ENCODE measurements at places on chromosomes 13 and 19. TPM values are rescaled to one million over a fixed set of nuclear protein-coding genes. Genes with fewer than 3 reads are reported as not detected.

GRCh38 chr19:41325947-41326706 lies 16.2 kb downstream of the CCDC97 start:
- peaks cover 69% of the 10 kb centered on the region for H3K36me3 ChIP-seq
- DNase-seq: peak; percentile 30
- no peaks in the 10 kb centered on the region for H3K27me3 ChIP-seq
- peak overlapping the region; percentile 90 for H3K27ac ChIP-seq
- peaks cover 50% of the 10 kb centered on the region for H3K4me1 ChIP-seq
- peak overlapping the region; percentile 63 for H3K4me3 ChIP-seq

DNA sequence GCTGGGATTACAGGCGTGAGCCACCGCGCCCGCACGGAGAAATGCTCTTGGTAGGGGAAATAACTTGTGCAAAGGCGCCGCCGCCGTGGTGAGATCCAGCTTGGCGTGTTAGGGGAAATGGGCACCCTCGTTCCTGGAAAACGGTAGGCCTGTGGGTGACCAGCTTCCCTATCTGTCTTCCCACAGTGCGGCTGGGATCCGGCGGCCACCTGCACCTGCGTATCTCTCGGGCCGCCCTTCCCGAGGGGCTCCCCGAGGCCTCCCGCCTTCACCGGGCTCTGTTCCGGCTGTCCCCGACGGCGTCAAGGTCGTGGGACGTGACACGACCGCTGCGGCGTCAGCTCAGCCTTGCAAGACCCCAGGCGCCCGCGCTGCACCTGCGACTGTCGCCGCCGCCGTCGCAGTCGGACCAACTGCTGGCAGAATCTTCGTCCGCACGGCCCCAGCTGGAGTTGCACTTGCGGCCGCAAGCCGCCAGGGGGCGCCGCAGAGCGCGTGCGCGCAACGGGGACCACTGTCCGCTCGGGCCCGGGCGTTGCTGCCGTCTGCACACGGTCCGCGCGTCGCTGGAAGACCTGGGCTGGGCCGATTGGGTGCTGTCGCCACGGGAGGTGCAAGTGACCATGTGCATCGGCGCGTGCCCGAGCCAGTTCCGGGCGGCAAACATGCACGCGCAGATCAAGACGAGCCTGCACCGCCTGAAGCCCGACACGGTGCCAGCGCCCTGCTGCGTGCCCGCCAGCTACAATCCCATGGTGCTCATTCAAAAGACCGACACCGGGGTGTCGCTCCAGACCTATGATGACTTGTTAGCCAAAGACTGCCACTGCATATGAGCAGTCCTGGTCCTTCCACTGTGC lies 2.4 kb downstream of the GDF15 start:
- peak overlapping the region; percentile 76 for H3K4me3 ChIP-seq
- DNase-seq: peak; percentile 61

DNA sequence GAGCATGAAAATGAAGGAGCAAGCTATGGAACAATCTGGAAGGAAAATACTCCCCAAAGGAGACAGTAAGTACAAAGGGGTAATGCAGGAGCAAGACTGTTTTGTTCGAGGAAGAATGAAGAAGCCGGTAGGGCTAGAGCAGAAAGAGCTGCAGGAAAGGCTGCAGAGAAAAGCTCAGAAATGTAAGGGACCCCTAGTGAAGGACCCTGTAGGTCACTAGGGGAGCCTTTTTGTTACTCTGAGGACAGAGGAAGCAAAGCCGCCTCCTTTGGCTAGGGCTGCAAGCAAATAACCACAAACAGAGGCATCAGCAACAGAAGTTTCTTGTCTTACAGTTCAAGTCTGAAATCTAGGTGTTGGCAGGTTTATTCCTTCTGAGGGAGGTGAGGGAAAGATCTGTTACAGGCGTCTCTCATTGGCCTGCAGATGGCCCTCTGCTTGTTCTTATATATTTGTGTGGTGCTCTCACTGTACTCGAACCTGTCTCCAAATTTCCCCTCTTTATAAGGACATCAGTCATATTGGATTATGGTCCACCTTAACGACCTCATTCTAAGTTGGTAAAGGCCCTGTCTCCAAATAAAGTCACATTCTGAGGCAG lies 362.3 kb downstream of the COG6 start:
- no peak overlapping the region for H3K4me3 ChIP-seq
- no peaks in the 10 kb centered on the region for H3K27me3 ChIP-seq
- no peaks in the 10 kb centered on the region for H3K4me1 ChIP-seq
- no peak for DNase-seq
- H3K36me3 ChIP-seq: no peaks in the 10 kb centered on the region

Gene APLP1
- 11.5 TPM for total RNA-seq

GRCh38 chr13:70390968-70391367 lies 282.7 kb upstream of the KLHL1 start:
- no peaks in the 10 kb centered on the region for H3K36me3 ChIP-seq
- H3K27me3 ChIP-seq: no peaks in the 10 kb centered on the region
- DNase-seq: no peak
- no peak overlapping the region for H3K4me3 ChIP-seq
- H3K4me1 ChIP-seq: peaks cover 8% of the 10 kb centered on the region
- H3K27ac ChIP-seq: no peak overlapping the region

Gene VSTM1
- total RNA-seq: not detected

DNA sequence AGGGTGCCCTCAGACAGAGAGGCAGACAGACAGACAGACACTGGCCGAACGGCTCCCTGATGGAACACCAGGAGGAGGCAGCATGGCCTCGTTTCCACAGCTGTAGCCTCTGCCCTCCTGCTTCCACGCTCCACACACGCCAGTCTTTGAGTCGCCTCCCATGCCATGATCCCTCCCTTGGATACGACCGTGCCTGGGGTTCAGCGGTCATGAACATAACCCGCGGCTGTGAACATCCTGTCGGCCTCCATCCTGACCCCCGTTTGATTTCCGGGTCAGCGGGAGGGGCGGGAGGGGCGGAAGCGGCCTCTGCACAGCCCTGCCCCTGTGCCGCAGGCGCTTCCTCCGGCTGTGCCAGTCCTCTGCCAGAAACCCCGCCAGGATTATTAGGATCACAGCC lies 23.4 kb downstream of the GP6 start:
- peaks cover 7% of the 10 kb centered on the region for H3K4me1 ChIP-seq
- no peak overlapping the region for H3K27ac ChIP-seq

DNA sequence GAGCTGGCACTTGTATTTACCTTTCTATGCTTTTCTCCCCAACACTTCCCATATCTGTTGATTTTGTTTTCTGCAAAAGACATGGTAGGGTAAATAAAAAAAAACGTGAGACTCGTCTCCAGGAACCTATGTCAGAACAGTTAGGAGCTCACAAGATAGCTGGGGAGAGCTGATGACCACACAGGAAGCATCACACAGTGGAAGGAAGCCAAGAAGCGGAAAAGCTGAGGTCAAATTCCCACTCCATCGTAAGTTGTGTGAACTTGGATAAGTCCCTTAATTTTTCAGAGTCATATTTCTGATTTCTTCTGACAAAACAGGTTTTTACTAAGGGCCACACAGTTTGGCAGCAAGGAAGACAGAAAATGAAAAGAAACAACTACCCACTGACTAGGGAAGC lies 199.6 kb downstream of the KLF5 start:
- H3K36me3 ChIP-seq: no peaks in the 10 kb centered on the region
- no peaks in the 10 kb centered on the region for H3K4me1 ChIP-seq
- no peak overlapping the region for H3K27ac ChIP-seq
- DNase-seq: no peak
- no peaks in the 10 kb centered on the region for H3K27me3 ChIP-seq

Gene B3GNT8
- 0.19 TPM for total RNA-seq

DNA sequence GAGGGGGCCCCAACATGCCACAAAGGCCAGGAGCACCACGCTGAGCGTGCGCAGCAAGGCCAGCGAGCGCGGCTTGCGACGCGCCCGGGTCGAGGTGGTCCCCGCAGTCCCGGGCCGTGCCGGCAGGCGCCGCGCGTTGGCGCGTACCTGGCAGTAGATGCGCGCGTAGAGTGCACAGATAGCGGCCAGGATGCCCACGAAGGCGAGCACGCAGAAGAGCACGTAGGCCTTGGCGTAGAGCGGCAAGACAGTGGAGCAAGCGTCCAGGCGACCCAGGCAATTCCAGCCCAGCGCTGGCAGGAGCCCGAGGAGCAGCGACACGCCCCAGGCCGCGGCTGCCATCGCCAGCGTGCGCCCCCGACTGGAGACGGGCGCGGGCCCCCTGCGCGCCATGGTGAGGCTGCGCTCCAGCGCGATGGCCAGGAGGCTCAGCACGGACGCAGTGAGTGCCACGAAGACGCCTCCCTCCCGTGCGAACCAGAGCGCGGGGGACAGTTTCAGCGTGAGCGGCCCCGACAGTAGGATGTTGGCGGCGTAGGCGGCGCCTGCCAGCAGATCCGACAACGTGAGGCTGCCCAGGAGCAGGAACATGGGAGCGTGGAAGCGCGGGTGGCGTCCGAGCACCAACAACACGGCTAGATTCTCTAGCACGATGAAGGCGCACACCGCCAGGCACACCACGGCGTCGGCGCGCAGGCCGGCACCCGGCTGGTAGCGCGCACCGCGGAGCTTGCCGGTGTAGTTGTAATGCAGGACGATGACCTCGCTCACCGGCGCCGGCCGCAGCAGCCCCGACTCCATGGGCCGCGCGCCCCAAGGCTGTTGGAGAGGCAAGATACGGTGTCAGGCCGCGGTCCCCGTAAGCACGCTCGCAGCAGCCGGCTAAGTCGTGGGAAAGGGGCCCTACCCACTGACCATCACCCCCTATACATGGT lies 2.8 kb downstream of the S1PR5 start:
- peaks cover 69% of the 10 kb centered on the region for H3K27me3 ChIP-seq
- peak; percentile 7 for DNase-seq
- no peak overlapping the region for H3K4me3 ChIP-seq
- no peak overlapping the region for H3K27ac ChIP-seq

Gene ZC3H4
- 73.0 TPM for total RNA-seq

- H3K4me3 ChIP-seq: no peak overlapping the region
- no peaks in the 10 kb centered on the region for H3K4me1 ChIP-seq
- no peaks in the 10 kb centered on the region for H3K27me3 ChIP-seq
- no peak for DNase-seq
- no peaks in the 10 kb centered on the region for H3K36me3 ChIP-seq
- no peak overlapping the region for H3K27ac ChIP-seq
Observed at GRCh38 chr13:93108111-93108601, 118.5 kb upstream of the GPC6 start.

Gene STOML3
- not detected for total RNA-seq

DNA sequence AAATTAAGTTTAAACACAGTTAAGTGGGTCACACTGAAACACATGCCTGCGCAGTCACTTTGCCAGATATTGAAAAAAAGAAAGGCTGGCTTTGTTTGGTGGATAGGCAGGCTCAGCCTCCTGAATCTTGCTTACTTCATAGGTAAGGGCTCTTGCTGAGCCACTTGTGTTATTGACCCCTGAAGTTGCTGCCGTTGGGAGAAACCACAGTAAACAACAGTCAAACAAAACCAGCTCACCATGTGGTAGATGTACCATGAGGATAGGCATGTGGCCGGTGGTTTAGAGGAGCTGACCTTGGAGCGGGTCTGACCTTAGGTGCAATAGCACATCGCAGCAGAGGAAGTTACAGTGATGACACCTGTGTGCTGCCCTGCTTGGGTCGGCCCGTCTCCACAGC lies 52.2 kb downstream of the SPATA13 start:
- H3K4me3 ChIP-seq: no peak overlapping the region
- no peaks in the 10 kb centered on the region for H3K27me3 ChIP-seq
- peaks cover 5% of the 10 kb centered on the region for H3K36me3 ChIP-seq
- DNase-seq: no peak

DNA sequence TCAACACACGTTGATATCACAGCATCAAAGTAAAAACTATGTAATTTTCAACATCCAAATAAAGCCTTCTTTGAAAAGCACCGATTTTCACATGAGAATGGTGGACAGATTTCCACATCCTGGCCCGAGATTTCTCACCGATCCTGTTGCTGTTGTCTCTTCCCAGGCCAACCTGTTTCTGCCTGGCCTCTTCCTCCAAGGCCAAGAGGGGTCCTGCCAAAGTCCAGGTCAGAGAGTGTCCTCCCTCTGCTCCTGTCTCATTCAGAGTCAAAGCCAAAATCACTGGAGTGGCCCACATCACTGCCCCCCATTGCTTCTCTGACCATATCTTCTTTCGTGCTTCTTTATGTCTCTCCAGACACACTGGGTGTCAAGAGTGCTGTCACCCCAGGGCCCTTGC lies 49.5 kb downstream of the CHST8 start:
- H3K27me3 ChIP-seq: peaks cover 97% of the 10 kb centered on the region
- H3K36me3 ChIP-seq: no peaks in the 10 kb centered on the region
- no peak overlapping the region for H3K27ac ChIP-seq

DNA sequence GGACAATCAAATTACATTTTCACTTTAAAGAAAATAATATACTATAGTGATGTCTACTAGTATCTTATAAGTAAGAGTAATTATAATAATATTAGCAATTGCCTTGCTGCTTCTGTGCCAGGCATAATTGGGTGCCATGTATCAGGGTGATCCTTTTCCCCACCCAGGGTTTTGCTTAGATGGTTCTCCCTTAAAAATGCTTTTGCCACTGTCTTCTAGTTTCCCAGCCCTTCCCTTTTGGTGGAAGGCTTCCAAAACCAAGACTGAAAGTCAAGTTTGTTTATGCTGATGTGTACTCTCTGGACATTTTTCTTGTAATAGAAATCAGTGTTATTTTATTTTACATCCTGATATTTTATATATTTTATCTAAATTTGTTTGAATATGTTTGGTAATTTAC lies 77.8 kb downstream of the ITGBL1 start:
- no peak for DNase-seq
- H3K4me1 ChIP-seq: no peaks in the 10 kb centered on the region
- H3K27ac ChIP-seq: no peak overlapping the region
- H3K36me3 ChIP-seq: no peaks in the 10 kb centered on the region
- no peak overlapping the region for H3K4me3 ChIP-seq
- H3K27me3 ChIP-seq: no peaks in the 10 kb centered on the region

DNA sequence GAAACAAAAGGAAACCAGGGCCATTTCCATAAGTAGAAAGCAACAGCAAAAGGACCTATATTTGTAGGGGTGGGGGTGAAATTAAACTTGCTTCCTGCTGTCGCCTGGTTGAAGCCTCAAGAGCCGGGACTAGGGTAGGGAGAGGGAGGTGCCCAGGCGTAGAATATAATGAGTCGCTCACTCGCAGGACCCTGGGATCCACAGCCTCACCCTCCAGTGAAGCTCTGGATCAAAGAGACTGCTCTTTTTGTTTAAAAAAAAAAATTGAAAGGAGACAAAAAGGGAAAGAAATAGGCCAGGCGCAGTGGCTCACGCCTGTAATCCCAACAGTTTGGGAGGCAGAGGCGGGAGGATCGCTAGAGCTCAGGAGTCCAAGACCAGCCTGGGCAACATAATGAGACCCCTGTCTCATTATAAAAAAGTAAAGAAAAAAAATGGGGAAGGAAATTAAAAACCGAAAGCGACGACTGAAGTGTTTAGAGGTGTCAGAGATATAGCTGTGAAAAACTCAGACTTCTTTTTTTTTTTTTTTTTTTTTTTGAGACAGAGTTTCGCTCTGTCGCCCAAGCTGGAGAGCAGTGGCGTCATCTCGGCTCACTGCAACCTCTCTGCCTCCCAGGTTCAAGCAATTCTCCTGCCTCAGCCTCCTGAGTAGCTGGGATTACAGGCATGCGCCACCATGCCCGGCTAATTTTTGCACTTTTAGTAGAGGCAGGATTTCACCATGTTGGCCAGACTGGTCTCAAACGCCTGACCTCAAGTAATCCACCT lies 10.9 kb upstream of the ADGRE5 start:
- no peak overlapping the region for H3K27ac ChIP-seq
- H3K27me3 ChIP-seq: no peaks in the 10 kb centered on the region
- H3K4me3 ChIP-seq: no peak overlapping the region
- H3K36me3 ChIP-seq: peaks cover 5% of the 10 kb centered on the region
- no peak for DNase-seq

Gene CRB3
- total RNA-seq: 45.6 TPM
